ENCODE measurements at places on chromosomes 12 and 14.
A peak's percentile ranks its signal among the peaks of the same experiment; 100 is the strongest.

DNA sequence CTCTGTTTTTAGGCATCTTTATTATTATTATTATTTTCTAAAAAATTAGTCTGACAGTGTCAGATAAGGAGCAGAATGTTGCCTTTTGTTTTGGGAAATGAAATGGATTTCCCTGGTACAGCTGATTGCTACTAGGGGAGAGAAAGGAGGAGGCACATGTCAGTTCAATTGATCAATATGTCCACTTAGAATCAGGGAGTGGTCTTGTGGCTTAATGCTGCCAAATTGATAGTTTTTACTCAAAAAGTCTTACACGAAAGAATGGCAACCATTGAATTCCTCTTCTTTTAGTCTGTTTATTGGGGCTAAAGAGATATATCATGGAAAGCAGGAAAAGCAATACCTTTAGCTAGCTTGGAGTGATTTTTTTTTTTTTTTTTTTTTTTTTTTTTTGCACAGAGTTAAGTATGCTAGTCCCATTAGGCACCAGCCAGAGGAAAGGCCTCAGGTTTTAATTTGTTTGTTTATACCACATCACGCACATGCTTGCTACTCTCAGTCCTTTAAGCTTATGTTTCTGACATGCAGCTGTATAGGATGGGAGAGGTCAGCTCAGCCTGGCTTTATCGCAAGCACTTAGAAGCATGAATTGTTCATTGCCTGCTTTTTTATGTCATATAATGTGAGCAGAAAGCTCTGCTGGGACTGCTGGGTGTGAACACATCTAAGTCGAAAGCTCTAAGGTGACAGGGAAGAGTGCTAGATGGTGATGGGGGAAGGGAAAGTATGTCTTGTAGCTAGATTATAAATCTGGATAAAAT lies 1.4 kb downstream of the AKAP6 start:
- no peak for DNase-seq

DNA sequence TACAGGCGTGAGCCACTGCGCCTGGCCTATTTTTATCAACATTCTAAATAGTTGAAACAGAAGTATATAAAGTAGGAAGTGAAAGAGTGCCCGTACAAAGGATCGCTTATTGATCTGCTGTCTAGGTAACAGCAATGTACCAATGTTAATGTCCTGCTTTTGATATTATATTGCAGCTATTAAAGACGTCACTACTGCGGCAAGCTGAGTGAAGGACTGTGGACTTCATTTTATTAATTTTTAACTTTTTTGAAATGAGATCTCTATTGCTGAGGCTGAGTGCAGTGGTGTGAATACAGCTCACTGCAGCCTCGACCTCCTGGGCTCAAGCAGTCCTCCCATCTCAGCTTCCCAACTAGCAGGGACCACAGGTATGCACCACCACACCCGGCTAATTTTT lies 10.8 kb downstream of the PTGR2 start:
- DNase-seq: no peak

- no peak for DNase-seq
These were observed 344.8 kb upstream of the USP15 start for GRCh38 chr12:61915420-61915819.

- no peak for DNase-seq
These were observed 2.2 kb downstream of the ZC3H10 start for GRCh38 chr12:56120158-56120846.

DNA sequence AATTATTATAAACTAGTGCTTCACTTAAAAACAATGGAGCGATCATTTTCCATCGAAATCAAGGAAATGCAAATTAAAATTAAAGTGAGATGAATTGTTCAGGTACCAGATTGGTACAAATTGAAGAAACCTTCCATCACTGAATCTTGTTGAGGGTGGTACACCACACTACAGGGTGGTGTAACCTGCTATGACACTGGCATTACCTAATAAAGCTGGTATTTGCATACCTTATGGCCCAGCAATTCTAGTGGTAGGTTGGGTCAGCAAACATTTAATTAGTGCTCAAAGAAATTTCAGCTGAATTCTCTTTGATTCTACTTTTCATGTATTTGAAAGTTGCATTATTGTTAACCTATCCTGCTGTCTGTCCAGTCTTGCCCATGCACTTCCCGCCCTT lies 9.2 kb downstream of the TIGAR start:
- DNase-seq: no peak

- peak; percentile 27 for DNase-seq
These were observed 11.7 kb downstream of the PELI2 start for GRCh38 chr14:56129933-56130332.

DNA sequence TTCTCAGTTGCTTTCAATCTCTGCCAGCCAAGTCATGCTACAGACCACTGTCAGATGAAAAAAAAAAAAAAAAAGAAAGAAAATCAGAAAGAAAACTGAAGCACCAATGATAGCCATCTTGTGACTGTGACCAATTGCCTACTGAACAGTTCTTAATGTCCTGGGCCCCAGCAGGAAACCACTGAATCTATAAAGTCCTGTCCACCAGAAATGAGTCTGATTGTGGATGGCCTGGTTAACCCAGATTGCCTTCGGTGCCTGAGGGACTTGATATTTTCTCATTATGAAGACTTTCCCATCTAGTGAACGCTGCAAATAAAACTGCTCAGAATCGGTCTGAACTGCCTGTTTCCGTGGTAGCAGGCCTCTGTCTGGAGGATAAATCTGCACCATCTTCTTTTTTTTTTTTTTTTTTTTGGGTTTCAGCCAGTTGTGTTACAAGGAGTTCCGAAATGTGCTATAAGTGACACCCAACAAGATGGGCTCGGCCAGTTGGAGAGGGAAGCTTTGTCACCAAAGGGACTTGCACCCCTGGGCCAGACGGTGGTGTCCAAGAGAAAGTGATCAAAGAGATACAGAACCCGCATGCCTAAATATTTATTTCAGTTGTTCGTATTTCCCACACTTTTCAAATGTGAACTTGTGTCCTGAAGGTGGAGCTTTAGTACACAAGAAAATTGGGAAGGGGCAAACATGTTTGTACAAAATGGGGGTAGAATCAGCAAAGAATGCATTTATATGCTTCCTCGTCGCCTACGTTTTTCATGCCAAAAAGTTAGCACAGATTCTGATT lies 3.0 kb upstream of the PLXNC1 start:
- peak; percentile 71 for DNase-seq

- peak; percentile 18 for DNase-seq
These were observed 28.6 kb downstream of the SNRPF start for GRCh38 chr12:95887311-95887710.

- DNase-seq: no peak
These were observed 103.5 kb upstream of the BCAT1 start for GRCh38 chr12:25052196-25052913.

- DNase-seq: no peak
These were observed 78.1 kb upstream of the TBX5 start for GRCh38 chr12:114483996-114484395.

GRCh38 chr14:52044791-52045522 lies 23.9 kb downstream of the NID2 start:
- DNase-seq: peak; percentile 94

Measured in fibroblast of skin of right biceps (primary cell).